ENCODE measurements at places on chromosomes 3 and 15.
A peak's percentile ranks its signal among the peaks of the same experiment; 100 is the strongest.

- no peak for DNase-seq
These were observed 210.6 kb upstream of the ATP10A start for GRCh38 chr15:26073430-26074333.

DNA sequence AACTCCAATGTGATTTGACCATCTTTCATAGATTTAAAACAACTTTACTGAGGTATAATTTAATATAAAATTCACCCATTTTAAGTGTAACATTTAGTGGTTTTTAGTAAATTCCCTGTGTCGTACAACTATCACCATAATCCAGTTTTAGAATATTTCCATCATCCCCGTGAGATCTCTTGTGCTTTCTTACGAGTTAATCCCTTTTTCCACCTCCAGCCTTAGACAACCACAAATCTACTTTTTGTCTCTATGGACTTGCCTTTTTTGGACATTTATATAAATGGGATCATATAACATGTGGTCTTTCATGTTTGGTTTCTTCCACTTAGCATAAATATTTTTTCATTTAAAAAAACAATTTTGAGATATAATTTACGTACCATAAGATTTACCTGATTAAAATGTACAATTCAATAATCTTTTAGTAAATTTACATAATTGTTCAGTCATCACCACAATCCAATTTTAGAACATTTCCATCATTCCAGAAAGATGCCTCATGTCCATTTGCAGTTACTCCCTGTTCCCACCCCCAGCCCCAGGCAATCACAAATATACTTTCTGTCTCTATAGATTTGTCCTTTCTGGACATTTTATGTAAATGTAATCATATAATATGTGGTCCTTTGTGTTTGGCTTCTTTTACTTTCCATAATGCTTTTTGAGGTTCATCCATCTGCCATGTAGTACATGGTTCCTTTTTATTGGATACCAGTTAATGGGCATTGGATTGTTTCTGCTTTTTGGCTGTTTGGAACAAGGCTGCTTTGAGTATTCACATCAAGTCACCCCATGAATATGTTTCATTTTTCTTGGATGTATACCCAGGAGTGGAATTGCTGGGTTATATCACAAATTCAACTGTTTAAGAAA, 3.1 kb downstream of the OXSR1 start:
- DNase-seq, result no peak

DNA sequence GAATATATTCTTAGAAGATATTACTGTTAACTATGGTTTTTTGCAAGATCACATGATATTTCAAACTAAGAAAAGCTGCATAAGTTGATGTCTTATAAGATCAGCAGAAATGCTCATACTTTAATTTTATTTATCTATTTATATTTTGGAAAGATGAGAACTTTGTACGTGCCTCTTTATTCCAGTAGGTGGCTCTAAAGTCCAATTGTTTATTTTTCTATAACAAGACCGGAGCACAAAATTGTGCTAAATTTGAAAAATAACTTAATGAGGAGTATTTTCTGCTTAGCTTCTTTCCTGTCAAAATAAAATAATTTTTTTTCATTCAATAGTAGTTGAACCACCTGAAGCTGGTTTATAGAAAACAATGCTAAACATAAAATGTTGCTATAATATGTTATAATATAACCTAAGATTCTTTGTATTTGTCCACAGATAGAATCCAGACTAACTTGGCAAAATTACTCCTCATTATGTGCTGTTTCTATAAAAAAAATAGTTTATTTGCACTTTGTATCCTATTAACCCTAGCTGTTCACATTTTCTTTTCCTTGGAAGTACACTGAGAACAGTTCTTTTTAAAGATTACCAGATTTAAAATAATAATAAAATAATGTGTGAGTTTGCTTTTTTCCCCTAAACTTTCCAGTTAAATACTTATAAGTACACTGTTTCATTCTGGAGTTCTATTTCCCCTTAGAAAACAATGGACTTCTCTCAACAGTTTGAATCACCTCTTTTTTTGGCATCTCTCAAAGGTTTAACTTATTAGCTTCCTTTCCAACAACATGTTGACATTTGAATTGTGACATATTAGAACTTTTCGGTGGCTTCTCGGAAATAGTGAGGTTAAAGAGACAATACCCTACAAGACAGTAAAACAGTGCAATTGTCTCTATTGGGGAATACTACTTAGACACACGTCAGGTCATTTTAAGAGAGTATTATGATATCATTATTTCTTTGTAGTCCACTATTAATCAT, 530.0 kb downstream of the MECOM start:
- DNase-seq, result peak; percentile 17

DNA sequence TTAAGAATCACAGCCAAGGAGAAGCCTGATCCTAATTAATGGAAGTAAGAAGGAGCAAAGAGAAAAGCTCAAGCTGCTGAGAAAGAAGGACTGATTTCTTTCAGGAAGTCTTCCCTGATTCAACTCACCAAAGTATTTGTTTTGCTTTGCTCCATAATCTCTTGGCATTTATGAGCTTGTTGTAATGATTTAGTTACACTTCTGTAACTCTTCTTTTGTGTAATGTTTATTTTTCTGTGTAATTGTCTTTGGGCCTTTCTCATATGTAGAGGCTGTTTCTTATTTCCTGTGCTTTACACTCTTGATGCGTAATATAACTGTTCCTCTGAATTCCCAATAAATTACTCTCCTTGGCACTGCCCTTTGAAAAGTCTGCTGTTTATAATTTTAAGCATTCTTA, 80.0 kb downstream of the COL6A5 start:
- no peak for DNase-seq

DNA sequence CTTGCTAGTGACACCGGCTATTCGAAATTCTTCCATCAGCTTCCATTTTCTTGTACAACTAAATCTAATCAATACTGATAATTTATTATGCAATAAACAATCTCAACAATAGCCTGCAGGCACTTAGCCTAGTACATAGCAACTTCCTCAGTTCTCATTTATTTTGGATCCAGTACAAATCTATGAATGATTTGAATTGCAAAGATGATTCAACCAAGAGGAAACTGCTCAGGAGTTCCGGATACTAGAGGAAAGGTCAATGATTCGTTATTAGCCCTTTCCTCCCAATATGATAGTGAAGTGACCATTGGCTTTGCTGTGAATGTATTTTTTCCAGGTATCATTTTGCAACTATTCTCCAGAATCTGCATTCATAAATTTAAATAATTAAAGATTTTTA, 827.0 kb downstream of the CADM2 start:
- DNase-seq, result no peak

DNA sequence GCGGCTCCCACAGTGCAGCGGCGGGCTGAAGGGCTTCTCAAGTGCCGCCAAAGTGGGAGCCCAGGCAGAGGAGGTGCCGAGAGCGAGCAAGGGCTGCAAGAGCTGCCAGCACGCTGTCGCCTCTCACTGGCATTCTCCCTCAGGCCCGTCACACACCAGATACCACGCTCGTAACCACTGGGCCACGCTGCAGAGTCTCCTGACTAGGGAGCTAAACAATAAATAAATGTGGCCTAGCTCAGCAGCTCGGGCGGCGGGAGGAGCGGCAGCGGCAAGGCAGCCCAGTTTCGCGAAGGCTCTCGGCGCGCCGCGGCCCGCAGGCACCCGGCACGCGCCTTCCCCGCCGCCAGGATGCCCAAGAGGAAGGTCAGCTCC, 55.9 kb upstream of the FAM174B start:
- DNase-seq, result no peak

- DNase-seq, result no peak
These were observed 69.9 kb downstream of the LIPC start for GRCh38 chr15:58501636-58502188.

DNA sequence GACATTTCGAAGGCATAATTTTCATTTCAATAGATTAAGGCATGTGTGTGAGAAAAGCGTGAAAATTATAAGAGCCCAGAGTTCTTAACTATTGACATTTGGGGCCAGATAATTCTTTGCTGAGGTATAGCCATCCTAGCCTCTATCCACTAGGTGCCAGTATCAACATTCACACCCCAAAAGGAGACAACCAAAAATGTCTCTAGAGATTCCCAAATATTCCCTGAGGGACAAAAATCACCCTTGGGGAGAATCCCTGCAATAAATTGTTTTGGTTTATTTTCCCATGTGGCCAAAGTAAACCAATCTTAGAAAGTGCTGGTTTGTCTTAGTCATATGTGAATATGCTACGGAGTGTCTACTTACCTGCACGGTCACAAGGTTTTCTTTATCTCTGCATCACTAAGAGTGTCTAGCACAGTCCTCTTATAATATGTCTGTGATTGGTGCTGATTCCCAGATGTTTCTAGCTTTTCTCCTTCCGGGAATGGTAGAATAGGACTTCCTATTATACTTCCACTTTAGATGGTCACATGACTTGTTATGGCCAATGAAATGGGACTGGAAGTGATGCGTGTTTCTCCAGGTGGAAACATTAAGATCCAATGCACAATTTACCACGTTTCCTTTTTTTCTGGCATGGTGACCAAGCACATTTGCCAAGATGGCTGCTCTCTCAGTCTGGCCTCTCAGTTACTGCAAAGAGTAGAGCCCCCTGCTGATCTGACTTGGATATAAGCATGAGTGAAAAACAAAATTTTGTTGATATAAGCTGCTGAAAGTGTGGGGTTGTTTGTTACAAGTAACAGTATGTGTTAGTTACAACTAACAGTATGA, 8.0 kb upstream of the KBTBD8 start:
- no peak for DNase-seq

DNA sequence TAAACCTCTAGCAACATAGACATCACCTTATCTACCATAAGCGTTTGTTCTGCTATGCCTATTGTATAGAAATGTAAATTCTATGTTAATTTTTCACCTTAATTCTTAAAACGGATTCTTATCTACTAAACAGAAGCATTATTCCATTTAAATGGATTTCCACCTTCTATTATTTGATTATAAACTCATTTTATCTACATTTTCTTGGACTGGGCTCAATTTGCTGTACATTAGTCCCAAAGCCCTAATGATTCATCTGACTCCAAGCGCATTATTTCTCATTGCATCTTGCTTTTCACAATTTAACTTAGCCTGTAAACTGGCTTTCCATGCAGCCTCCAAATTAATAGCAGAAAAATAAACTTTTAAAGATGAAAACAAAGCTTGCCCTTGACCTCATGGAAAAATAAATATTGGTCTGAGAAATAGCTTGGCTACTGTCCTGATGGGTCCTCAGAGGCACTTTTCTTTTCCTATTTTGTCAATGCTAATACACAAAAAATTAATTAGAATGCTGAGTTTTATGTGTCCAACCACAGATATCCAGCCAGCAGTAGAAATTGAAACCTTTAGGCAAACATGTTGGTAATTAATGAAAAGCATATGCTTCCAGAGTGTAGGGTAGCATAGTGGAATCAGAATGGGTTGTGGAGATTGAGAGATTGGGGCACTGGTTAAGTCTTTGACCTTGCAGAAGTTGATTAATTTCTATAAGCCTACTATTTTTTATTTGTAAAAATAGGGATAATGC, 81.4 kb upstream of the CFAP20DC start:
- DNase-seq, result no peak

- no peak for DNase-seq
These were observed 6.0 kb downstream of the GATM start for GRCh38 chr15:45372041-45372995.

DNA sequence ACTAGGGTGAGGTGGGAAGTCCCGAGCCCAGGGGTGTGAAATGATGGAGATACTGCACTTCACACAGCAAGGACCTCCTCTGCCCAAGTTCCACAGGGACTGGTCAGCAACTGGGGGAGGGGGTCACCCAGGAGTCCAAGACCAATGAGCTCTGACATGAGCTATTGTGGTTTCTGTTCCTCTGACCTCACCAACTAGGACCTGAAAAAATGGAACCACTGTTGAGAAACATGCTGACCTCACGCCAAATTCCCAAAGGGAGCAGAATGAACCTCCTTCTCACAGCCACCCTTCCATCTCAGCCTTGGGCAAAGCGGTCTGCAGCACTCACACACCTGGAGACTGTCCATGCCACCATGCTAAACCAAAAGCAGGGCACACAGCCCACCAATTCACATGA, 69.3 kb downstream of the LRIG1 start:
- no peak for DNase-seq

GRCh38 chr3:83622526-83622925, 1336.3 kb upstream of the CADM2 start:
- DNase-seq, result no peak

DNA sequence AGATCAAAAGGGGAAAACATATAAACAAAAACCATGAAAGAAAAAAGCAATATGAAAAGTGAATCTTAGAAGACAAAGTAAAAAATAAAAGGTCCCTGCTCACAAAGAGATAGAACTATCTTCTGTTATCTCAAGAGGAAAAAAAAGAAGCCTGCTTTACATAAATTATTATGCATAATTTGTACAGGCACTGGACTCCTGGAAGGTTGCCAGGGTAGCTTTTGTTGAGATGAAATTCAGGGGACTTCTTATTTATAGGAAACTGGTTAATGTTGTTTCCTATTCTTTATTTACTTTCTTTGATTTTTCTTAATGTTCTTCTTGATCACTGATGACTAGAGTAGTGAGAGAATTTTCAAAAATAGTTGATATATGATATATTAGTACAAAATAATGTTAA, 66.9 kb downstream of the PPM1L start:
- no peak for DNase-seq

DNA sequence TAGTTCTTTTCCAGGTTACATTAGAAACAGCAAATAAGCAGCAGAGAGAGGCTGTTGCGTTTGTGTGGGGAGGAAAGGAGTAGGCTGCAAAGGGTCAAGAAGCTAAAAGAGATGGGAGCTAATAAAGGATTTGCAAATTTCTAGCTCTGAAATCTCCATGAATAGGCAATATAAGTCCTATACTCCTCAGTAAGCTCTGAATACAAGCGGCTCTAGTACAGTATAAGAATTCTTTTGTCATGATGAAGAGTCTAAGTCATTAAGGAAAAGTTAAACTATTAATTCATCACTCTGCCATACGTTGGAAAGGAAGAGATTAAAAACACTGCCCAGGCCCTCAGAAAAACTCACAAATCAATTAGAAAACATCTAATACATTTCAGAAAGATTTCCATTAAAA, 59.3 kb downstream of the CEP152 start:
- DNase-seq, result no peak

DNA sequence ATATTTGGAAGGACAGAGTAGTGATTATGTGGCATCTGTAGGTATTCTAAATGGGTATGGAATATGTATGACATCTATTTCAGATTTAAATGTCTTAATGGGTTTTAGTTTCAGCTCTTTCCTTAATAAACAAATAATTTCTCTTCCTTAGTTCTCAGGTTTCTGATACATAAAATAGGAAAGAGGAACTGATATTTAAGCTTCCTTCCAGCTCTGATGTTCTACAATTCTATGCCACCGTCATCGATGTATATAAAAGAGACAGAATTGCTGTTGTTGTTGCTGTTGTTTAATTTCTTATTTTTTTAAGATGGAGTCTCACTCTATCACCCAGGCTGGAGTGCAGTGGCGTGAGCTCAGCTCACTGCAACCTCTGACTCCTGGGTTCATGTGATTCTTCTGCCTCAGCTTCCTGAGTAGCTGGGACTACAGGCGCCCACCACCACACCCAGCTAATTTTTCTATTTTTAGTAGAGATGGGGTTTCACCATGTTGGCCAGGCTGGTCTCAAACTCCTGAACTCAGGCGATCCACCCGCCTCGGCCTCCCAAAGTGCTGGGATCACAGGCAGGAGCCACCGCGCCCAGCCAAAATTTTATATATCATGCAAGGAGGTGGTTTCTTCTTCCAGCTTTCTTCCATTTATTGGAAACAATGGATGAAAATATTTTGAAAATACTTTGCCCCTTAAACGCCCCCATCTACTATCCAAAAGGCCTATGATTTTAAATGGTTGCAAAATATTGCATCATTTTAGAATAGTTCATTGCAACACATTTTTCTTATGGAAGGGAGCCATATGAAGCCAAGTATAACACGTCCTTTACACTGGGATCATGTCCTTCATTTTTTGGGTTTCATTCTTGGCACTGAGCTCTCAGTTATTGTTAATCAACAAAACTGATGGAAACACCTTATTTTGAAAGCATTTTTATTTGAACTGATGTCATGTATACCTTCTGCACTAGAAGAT, 13.9 kb upstream of the C15orf61 start:
- no peak for DNase-seq

Measured in NCI-H446 (cell line).